ENCODE measurements at places on chromosomes 11 and 22. TPM values are rescaled to one million over a fixed set of nuclear protein-coding genes. Genes with fewer than 3 reads are reported as not detected.

Gene IL10RA
- 2.6 TPM for polyA plus RNA-seq

Gene CWC15
- polyA plus RNA-seq = 38.2 TPM

Gene DGCR6
- 7.1 TPM for polyA plus RNA-seq

Gene BEST1
- 12.1 TPM for polyA plus RNA-seq

Gene OR6T1
- polyA plus RNA-seq = not detected

Gene PAMR1
- 17.5 TPM for polyA plus RNA-seq

Gene MS4A3
- not detected for polyA plus RNA-seq

Gene RASL10A
- polyA plus RNA-seq = 6.5 TPM

Gene TRPM5
- 0.76 TPM for polyA plus RNA-seq

All from brain (organoid and tissue), 16 donors.